ENCODE measurements at places on chromosomes 1 and 21. TPM values are rescaled to one million over a fixed set of nuclear protein-coding genes. Genes with fewer than 3 reads are reported as not detected.

Gene MAP10
- total RNA-seq: 0.85 TPM

Gene SPRR1A
- not detected for total RNA-seq

Gene MEF2D
- total RNA-seq: 13.9 TPM

Gene PRDX6
- total RNA-seq: 161 TPM

Gene UBL4B
- not detected for total RNA-seq

Gene KCNA3
- total RNA-seq: 0.07 TPM

Gene KRTAP6-3
- total RNA-seq: not detected

Gene GOLT1A
- total RNA-seq: not detected

Gene ANGPTL3
- not detected for total RNA-seq

Gene AGT
- total RNA-seq: 2.7 TPM

Measured in smooth muscle cell of the pulmonary artery (primary cell).